ENCODE measurements at places on chromosomes 2 and 18. TPM values are rescaled to one million over a fixed set of nuclear protein-coding genes. Genes with fewer than 3 reads are reported as not detected.
A peak's percentile ranks its signal among the peaks of the same experiment; 100 is the strongest.

The SIX3 gene
- not detected for total RNA-seq

The EIF5B gene
- total RNA-seq: 38.9 TPM

DNA sequence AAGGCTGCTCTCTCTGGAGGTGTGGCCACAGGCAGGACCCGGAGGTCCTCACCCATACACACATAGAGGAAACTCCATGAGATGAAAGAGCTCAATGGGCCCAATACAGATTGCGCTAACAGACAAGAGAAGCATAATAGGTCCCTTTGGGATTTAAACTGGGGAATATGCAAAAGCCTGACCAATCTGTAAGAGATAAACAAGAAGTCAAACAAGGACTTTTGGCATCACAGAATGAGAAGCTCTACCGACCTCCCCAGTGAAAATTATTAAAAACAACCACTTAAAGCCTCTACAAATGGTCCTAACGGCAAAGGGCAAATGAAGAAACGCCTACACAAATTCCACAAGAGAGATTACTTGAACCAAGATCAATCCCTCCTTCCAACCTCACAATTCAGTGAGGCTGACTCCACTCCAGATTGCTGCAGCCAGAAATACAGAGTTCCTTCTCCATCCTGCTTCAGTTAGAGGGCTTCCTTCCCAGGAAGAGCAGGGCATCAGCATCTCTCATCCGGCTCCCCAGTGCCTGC is 10.8 kb downstream of the IWS1 start:
- no peak for DNase-seq

DNA sequence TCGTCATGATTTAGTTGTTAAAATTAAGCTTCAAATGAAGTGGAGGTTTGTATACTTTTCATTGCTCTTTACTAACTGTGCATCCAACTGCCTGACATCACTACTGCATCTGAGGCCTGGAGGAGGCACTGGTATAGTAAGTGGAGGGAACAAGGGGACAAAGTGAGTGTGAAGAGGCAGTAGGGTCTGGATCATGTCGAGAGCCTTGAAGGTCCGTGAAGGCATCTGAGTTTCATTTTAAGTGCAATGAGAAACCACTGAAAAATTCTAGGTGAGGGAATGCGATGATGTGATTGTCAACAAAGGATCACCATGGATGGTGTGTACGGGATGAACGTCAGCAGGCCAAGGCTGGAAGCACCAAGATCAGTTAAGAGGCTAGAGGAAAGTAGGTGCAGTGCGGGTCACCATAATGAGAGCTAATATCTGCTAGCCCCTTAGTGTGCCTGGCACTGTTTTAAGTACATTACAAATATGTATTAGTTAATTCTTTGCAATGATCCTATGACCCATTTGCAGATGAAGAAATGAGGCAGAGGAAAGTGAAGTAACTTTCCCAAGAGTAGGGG is 96.1 kb downstream of the CABYR start:
- no peak for DNase-seq

GRCh38 chr18:12963069-12963468 is 15.3 kb downstream of the SEH1L start:
- no peak for DNase-seq

- no peak for DNase-seq
Observed at GRCh38 chr2:2872309-2872617, 505.4 kb downstream of the EIPR1 start.

DNA sequence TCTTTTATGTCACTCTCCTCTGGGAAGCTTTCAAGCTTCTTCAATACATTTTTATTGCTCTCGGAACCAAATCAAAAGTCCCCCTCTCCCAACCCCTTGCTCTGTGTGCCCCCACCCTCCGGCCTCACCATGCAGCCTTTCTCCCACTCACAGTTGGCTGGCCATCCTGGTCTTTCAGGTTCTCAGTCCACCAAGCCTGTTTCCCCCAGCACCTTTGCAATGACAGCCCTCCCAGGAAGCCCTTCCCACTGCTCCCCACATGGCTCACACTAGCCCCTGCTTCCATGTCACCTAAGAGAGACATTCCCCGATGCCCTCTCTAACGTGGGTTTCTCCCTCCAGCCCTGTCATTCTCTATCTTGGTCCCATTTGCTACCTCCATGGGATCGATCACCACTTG is 266.6 kb downstream of the SRBD1 start:
- DNase-seq: no peak

GRCh38 chr18:37471637-37472036 is 94.0 kb downstream of the CELF4 start:
- no peak for DNase-seq

DNA sequence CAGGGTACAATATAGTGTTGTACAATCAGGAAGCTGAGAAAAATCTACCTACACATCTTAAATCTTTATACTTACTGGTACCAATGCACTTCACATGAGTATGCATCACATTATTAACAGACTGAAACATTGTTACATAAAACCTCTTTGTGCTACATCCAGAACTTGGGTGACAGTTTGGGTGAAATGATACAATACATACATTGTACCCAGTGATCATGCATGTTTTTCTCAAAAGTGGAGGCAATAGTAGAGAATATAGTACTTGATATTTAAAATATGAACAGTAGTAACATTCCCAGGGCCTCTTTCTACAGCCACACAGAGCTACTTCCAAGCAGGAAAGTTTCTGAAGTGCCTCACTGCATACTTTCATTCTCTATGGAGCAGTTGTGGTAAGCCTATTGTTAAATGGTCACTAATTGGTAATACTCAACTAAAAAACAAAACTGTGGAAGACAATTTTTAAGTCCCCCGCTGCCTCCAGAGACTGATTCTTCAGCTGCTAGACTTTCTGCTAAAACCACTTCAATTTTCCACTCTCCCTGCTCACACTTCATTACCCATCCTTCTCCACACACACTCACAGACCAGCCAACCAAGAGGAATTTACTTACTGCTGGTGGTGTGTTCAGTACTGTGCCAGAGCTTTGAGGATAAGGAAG is 22.9 kb upstream of the GRB14 start:
- DNase-seq: no peak

- no peak for DNase-seq
Observed at GRCh38 chr18:76252880-76253279, 242.2 kb downstream of the ZNF516 start.

GRCh38 chr2:201808027-201808426 is 1.7 kb downstream of the CDK15 start:
- DNase-seq: no peak

- DNase-seq: no peak
Observed at GRCh38 chr2:226831266-226831665, 4.6 kb upstream of the RHBDD1 start.

DNA sequence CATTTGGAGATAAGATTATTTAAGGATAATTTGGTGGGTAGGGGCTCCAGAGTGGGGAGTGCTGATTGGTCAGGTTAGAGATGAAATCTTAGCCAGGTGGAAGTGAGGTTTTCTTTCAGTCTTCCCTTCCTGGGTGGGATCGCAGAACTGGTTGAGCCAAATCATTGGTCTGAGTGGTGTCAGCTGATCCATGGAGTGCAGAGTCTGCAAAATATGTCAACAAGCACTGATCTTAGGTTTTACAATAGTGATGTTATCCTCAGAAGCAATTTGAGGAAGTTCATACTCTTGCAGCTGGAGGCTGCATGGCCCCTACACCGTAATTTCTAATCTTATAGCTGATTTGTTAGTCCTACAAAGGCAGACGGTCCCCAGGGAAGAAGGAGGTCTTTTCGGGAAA is 1483.4 kb upstream of the ZEB2 start:
- no peak for DNase-seq

DNA sequence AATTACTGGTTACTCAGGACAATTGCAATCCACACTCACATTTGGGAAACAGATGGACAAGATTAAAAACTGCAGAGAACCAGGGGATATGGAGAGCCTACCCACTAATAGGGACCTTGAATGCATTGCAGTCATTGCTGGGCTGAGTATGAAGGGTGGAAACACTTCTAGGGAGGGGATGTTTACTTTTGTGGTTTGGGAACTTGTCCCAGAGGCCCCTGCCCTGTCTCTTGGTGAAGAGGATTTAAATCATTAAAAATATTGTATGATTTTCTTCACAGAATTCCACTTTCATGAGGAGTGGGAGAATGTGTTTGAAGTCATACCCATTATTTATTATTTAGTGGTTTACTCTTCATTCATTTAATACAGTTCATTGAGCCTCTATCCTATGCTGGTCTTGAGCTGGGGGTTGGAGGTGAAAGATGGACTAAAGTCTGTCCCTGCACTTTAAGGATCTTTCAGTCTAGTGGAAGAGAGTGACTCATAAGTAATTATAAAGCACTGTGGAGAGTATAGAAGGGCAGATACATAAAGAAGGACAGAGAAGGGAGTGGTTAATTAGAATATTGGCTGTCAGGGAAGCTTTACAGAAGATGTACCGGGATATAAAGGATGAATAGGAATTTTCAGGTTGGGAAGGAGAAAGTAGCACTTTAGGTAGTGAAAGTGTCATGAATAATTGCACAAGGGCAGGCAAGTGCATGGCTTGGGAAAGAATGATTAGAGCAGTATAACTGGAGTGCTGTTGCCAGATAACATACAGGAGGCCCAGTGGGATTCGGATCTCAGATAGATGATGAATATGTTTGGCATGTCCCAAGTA is 313.4 kb downstream of the LPIN1 start:
- no peak for DNase-seq

- DNase-seq: no peak
Observed at GRCh38 chr2:43274055-43274454, 47.6 kb upstream of the ZFP36L2 start.

GRCh38 chr2:151150331-151151320 is 111.0 kb downstream of the RBM43 start:
- DNase-seq: no peak

DNA sequence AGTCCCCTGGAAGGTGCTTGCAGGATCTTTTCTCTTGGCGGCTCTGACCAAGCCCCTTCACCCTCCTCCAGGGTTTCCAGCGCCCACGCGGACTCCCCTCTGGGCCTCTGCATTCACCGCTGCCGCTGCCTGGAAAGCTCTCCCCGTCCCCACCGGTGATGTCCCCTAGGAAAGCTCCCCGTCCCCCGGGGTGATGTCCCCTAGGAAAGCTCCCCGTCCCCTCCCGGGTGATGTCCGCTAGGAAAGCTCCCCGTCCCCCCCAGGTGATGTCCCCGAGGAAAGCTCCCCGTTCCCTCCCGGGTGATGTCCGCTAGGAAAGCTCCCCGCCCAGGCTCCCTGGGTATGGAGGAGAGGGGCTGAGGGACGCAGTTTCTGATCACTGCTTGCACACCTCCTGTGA is 27.9 kb downstream of the ZAP70 start:
- no peak for DNase-seq

DNA sequence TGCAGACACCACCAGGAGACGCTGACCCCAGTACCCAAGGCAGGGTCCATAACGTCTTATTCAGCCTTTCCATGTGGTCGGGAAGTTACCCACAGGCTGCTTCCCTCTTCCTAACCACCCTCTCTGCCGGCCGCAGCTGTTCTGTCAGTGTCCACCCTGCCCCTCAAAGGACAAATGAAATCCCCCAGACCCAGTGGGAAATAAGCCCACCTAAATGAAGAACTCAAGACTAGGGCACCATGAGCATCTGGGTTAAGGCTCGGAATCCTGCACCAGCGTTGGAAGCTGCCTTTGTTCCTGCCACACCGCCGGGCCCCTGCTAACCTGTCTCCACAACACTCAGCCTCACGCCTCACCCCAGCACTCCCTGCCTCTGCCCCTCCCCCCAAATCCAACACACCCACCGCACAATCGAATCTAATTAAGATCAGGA is 21.7 kb downstream of the BCL11A start:
- peak; percentile 55 for DNase-seq

All from sigmoid colon (tissue), 7 donors.